Prostate gland (tissue), 2 donors: ENCODE measurements at places on chromosomes 3 and 15.

DNA sequence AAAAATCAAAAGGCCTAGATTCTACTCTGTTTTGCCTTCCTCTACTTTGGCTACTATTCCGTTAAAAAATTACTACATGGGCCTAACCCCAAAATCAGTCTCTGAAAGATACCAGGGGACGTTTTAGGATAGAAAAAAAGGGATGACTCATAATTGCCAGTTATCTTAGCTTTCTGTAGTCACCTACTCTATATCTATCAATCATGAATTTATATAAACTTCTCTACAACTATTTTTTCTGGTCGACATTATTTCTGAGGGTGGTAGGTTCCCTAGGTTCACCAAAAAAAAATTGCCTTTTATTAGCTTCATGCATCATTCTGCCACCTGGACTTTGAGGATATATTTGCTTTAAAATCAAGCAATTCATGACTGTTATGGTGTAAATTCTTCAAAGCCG lies 36.5 kb downstream of the RAF1 start:
- DNase-seq = no peak

- no peak for DNase-seq
Measured at GRCh38 chr3:69417541-69418078, 31.7 kb upstream of the FRMD4B start.

DNA sequence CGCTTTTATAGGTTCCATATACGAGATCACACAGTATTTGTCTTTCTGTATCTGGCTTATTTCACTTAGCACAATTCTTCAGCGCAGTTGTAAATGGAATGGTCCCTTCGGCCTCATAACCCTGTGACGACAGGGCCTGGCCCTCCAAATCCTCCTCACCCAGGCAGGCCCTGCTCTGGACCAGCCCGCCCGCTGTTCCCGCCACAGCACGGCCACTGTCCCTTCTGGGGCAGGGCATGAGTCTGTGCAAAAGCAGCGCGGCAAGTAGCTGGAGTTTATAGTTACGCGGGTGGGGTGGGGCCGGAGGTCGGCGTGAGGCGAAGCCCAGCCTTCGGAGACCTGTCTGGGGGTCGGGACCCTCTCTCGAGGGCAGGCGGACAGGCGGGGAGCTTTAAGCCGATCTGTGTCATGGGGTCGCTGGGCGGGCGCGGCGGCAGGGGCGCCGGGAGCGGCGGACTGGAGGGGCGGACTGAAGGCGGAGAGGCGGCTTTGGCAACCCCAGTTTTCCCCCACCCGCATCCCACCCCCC lies 543 bp downstream of the ARPIN start:
- peak; percentile 44 for DNase-seq

DNA sequence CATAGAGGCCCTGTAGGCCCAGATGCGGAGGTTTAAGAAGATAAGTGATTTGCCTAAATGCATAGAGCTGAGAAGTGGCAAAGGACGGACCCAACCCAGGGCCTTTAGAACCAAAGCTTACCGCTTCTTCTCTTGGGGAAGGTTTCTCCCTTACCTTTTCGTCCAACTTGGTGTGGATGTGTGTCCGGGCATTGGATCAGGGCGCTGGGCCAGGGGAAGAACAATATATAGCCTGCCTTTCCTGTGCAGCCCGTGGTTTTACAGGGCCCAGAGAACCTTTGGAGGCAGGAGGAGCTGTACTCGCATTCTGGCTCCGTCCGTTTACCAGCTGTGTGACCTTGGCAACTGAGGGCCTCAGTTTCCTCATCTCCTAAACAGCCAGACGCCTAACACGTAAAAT lies 686 bp upstream of the P3H2 start:
- no peak for DNase-seq

DNA sequence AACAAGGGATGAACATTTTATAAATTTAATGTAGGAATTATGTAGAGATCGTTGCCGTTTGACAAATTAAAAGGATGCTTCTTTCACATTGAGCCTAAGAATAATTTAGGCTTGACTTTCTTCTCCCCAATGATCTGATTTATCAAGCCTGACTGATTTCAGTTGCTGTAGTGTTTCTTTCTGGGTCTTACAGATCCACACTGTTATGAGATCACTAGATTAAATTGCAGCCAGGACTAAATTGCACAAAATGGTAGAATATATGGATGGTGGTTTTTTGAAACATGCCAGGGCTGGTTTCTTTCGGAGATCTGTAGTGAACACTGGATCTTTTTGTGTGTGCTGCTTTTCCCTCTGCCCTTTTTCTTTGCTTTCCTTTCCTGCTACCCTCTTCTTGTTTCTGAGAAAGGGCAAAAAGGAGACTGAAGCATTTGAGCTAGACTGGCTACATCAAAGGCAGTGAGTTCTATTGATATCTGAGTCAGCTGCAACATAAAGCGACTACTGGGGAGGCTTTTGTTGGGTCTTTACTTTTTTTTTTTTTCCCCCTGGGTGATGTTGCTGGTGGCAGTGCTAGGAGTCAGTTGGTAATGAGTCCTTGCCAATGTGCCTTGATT lies 83.0 kb downstream of the AKAP13 start:
- DNase-seq = no peak

DNA sequence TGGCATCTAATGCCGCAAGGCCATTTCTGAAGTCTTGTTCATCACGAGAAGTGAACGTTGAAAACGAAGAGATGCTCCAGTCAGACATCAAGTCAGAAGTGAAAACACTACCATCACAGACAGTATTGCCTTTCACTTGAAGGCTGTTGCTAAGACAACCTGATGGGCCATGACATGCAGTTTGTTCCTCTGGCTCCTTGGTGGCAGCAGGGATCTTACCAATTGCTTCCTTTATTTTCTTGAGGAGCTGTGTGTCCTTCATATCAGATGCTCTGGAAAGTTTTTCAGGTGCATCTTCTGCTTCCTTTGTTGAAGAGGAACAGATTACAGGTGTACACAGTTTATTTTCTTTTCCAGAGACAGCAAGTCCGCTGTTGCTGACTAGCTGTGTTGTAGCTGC lies 30.7 kb upstream of the MYLK start:
- no peak for DNase-seq

DNA sequence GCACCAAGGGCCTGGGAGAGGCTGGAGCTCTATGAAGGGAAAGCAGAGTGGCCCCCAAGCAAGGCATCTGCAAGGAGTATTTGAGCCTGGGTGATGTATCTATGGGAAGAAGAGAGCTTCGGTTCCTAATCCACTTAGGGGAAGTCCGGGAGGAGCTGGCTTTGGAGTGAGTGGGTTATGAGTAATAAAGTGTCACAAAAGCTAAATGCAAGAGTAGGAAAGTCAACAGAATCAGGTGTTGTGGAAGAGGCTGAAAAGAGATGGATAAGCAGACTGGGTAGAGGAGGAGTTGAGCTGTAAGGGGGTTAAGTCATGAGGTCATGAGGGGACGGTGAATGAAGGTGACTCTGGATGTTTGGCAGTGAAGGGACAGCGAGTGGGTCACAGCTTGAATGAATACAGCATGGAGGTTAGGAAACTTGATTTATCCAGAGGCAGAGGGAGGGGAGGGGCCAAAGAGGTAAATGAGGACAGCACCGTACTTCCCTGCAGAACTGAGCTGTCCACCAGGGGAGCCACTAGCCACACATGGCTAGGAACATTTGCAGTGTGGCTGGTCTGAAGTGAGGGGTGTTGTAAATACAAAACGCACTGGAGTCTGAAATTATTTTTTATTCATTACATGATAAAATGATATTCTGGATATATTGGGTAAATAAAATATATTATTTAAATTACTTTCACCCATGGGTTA lies 83.3 kb downstream of the ADCY5 start:
- DNase-seq = no peak
